Left ventricle myocardium superior (tissue), 1 donor: ENCODE measurements at places on chromosomes 16 and 17. TPM values are rescaled to one million over a fixed set of nuclear protein-coding genes. Genes with fewer than 3 reads are reported as not detected.

The HBA1 gene
- 48.9 TPM for total RNA-seq

The SULT1A2 gene
- 1.1 TPM for total RNA-seq

The PRSS33 gene
- total RNA-seq = not detected

The SLC16A13 gene
- 1.2 TPM for total RNA-seq

The PYY gene
- not detected for total RNA-seq

The MMP15 gene
- 62.2 TPM for total RNA-seq

The BBS2 gene
- total RNA-seq = 45.0 TPM

The CYB5B gene
- 59.8 TPM for total RNA-seq

The TERB1 gene
- not detected for total RNA-seq

The KRT12 gene
- total RNA-seq = not detected

The CCDC137 gene
- 6.2 TPM for total RNA-seq

The TAC4 gene
- total RNA-seq = not detected

The TMEM220 gene
- total RNA-seq = 6.3 TPM

The OSBPL7 gene
- 4.0 TPM for total RNA-seq

The FOXF1 gene
- total RNA-seq = 0.25 TPM

The HOXB7 gene
- 0.30 TPM for total RNA-seq

The ABCC6 gene
- 2.1 TPM for total RNA-seq

The CLEC18B gene
- not detected for total RNA-seq

The ZSCAN10 gene
- not detected for total RNA-seq

The C1QL1 gene
- 15.2 TPM for total RNA-seq

The CLEC19A gene
- not detected for total RNA-seq

The RAP1GAP2 gene
- total RNA-seq = 48.9 TPM

The RANBP10 gene
- total RNA-seq = 11.8 TPM

The MYL4 gene
- total RNA-seq = 133 TPM

The SRCIN1 gene
- total RNA-seq = 1.4 TPM

The MEIOB gene
- total RNA-seq = not detected

The NOG gene
- 0.22 TPM for total RNA-seq

The TNFRSF17 gene
- total RNA-seq = not detected

The PLK1 gene
- 0.52 TPM for total RNA-seq

The TEX19 gene
- total RNA-seq = not detected

The ITGB3 gene
- 3.2 TPM for total RNA-seq

The CRLF3 gene
- 6.1 TPM for total RNA-seq

The ANKS3 gene
- 7.8 TPM for total RNA-seq

The WFIKKN1 gene
- total RNA-seq = 0.10 TPM

The TBL3 gene
- total RNA-seq = 24.4 TPM

The IGSF6 gene
- 2.4 TPM for total RNA-seq

The TBC1D28 gene
- total RNA-seq = not detected

The SPAG5 gene
- 1.1 TPM for total RNA-seq

The RAI1 gene
- total RNA-seq = 30.1 TPM

The TRIM47 gene
- 24.4 TPM for total RNA-seq

The NR1D1 gene
- 21.5 TPM for total RNA-seq

The KRTAP16-1 gene
- total RNA-seq = not detected

The MEFV gene
- 0.62 TPM for total RNA-seq

The DNAH9 gene
- 0.22 TPM for total RNA-seq

The HSBP1 gene
- total RNA-seq = 176 TPM
